ENCODE measurements at places on chromosomes 12 and 14.

GRCh38 chr12:53699678-53700025 lies 23.8 kb upstream of the ATP5MC2 start:
- no peak for DNase-seq

- no peak for DNase-seq
These were observed 32.8 kb upstream of the LUM start for GRCh38 chr12:91144053-91144452.

GRCh38 chr12:101200824-101201223 lies 9.2 kb downstream of the SLC5A8 start:
- no peak for DNase-seq

DNA sequence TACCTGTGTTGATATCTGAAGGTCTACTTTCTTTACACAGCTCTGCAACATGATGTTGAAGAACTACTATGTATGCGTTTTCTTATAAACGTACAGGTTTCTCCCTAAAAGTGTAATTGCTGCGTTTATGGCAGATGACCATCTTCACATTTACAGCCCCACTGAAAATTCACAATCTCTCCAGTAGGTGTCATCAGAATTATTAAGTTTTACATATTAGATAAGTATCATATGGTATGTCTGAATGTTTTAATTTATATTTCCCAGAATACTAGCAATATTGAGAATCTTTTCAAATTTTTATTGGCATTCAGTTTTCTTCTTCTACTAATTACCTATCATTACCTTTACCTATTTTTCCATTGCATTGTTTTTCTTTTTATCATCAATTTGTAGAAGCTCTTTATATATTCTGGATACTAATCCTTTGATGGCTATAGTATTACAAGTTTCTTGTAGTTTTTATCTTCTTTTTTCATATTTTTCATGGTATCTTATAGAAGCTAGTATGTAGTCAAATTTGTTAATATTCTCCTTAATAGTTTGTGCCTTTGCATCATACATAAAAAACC lies 123.5 kb downstream of the CAPZA3 start:
- no peak for DNase-seq

DNA sequence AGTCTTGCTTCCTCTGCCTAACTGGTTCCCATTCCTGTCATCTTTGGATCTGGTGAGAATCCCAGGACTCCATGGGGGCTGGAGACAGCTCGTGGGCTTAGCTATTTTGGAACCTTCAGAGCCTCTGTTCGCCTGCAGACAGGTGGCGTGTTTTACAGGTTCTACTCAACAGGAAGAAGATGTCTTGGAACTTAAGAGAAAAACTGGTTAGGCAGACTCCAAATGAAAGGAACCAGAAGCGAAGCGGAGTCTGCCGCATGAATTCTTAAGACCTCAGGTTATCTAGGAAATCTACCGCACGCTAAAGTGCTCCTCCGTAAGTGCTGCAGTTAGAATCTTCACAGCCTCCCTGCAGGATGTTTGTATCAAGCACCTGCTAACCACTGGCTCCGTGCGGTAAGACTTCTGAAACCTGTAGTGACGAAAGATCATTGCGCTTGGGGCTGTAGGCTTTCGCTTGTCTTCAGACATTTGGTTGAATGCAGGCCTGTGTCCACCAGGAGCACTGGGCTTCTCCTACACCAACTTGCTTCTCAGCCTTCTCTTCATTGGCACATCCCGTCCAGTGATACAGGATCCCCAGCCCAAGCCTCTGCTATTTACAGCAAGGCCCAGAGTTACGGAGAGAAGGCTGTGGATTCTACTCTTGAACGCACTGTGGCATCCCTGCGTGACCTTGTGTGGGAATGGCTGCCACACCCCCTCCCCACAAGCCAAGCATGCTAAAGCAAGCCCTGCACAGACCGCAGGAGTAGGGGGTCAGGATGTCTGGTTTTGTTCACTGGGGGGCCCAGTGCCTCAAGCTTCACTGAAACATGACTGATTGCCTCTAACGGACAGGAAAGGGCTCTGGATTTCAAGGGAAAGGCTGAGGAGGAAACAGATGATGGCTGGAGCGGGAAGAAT lies 35.0 kb downstream of the ACADS start:
- DNase-seq, result no peak

DNA sequence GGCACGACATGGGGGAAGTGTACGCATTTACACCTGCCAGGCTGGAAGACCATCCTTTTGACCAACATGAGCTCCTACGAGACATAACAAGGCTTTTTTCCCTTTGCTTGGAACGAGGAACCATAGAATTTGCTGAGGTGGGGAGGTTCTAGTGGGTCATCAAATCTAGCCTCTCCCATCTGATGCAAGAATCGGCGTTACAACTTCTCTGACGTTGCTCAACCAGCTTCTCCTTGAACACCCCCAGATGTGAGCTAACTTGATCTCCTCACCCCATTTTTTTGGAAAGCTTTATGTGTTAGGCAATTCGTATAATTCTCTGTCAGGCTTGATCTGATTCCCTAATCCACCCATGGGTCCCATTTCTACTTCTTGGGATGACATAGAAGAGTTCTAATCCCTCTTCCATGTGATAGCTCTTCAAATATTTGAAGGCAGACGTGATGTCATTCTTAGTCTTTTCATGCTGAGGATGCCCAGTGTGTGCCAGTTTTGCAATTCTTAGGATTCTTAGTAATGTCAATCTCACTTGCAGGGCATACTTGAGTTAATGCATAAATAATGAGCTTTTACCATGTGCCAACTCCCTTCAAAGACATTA lies 163.6 kb upstream of the PARP11 start:
- DNase-seq, result no peak

DNA sequence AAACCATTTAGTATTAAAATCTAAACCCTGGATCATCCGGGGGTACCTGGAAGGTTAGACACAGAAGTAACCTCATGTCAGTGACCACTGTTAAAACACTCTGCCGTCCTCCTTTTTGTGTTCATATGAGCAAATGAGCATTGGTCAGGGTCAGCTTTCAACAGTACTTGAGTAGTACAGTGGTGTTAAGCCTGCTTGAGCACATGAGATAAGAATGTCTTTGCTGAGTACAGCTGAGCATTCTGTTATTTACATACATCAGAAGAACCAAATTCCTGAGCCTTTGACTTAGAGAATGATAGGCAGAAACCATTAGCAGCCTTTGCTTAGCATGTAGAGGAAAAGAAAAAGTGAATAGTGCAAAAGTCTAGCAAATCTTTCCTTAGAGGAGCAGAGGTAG lies 38.6 kb upstream of the LRTM2 start:
- DNase-seq, result no peak

- no peak for DNase-seq
These were observed 360.9 kb downstream of the RPL10L start for GRCh38 chr14:46290706-46291105.

GRCh38 chr12:104588921-104589590 lies 132.3 kb downstream of the CHST11 start:
- DNase-seq, result no peak

DNA sequence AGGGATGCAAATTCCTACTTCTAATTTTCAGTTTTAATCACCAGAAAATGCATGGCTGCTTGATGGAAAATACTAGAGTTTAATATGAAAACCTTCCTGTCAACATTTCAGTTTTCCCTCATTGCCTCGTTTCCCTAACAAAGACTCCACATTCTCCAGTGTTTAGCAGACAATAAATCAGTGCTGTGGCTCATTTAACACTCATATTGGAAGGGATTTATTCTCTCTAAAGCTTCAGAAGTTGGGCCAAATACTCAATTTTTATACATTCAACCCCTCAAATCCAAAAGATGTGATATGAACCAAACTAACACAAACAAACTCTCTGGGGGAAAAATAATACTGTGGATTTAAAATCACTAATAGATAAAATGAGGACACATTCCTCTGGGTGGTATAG lies 482.5 kb downstream of the FLRT2 start:
- DNase-seq, result no peak

DNA sequence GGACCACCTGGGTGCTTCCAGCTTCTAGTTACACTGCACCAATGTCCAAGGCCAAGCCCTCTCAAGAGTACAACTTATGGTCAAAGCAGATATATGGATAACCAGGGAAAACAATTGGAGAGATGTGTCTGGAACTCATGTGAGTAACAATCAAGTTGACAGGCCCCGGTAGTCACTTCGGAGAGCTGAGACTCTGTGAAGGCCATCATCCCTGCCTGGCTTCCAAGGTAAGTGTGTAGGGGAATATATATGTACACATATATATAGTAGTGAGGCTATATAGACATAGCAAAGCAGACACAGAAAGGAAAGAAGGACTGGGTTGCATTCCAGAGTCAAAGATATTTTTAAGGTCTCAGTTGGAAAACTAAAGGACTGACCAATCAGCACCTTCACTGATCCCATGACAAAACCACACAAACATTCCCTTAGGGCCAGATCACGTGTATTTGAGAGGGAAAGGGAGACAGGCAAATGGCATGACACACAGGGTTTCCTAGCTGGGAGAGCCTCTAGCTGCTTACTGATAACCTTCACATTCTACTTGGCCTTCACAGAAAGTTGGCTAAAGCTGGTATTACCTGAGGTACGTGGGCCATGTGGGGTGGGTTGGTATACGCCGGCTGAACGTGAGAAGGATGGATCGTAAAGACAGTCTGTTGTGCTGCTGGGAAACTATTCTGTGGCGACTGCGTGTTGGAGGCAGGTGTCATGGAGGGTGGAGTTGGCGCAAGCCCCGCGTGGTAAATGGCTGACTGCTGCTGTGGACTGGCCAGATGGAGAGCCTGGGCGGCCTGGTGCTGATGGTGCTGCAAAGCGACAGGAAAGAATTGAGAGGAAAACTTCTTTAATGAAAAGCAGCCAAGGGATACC lies 50.0 kb downstream of the SH2B3 start:
- DNase-seq, result no peak

GRCh38 chr12:113826805-113827538 lies 139.2 kb downstream of the RBM19 start:
- no peak for DNase-seq

DNA sequence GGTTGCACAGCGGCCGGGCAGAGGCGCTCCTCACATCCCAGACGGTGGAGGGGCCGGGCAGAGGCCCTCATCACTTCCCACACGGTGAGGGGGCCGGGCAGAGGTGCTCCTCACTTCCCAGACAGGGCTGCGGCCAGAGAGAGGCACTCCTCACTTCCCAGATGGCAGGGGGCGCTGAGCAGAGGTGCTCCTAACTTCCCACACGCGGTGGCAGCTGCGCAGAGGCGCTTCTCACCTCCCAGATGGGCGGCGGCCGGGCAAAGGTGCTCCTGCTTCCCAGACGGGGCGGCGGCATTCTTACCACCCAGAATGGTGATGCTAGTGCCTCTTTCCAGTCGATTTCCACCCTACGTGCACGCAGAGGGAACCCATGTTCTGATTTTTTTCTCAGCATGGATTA lies 304.4 kb downstream of the RGS6 start:
- DNase-seq, result no peak

DNA sequence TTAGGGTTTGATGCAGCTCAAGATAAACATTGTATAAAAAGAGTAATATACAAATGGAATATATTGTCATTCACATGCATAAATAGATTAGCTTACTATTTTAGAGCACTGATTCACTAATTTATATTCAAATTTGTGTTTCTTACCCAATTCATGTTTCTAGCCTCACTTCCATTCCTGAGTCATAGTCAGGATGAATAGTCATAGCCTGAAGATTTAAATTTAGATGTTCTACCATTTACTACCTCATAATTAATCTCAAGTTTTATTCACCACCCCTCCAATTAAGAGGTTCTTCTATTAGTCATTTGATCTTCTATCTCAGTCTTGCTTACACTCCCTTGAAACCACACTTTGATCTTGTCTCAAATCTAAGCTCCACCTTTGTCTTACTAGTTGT lies 38.7 kb downstream of the ANO4 start:
- DNase-seq, result no peak

DNA sequence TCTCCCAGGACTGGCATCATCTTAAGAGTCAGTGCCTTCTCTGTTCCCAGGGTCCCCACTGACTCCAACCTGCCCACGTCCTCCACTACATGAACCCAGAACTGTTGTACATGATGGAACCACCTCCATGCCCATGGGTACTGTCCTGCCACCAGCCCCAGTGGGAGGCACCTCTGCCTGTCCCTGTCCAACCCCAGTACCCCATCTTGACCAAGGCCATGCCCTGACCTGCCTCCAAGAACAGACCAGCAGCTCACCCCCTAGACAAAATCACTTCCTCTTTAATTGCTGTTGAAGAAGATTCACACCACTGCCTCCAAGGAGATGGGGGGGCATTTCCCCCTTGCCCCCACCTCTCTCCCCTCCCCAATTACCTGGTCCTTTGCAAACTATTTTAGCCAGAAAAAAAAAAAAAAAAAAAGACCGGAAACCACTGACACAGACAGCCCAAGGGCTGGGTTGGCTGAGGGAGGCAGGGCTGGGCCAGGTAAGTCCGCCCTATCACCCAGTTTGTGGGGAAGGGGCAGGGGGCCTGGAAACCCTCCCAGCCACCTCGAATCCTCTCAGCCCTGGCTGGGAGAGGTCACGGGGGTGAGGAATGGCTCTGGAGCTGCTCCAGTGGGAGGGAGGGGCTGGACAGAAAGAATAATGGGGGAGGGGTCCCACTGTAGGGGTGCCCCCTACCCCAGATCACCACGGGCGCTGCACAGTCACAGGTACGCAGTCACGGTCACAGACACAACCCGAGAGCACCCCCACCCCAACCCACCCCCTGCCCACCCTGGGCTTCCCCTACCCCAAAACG lies 13.4 kb downstream of the AGAP2 start:
- no peak for DNase-seq

DNA sequence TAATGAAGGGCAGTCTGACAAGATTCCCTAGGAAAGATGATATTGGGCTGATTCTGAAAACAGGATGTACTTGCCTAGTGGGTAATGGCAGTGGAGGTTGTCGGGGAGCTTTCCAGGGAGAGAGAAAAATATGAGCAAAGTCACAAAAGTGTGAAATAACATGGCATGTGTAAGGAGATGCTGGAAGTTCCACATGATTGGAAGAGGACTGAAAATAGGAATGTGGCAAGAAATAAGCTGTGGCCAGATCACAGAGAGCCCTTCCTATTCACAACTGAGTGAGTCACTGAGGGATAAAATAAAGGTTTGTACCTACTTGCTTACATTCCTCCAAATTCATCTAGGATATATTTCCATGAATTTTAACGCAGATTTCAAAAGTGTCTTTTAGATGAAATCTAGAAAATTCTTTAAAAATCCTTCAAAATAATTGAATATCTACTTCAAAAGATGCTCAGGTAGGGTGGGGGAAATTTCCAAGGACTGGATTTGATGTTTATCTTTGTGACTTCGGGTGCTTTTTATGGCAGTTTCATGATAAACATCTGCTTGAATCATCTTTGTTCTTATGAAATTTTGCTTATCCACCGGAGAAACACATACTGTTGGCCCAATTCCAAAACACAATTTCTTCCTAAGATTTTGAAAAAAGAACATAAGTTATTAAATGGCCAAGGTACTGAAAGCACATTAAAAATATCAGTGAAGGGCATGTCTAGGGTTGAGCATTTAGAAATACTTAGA lies 36.3 kb upstream of the SLC2A13 start:
- no peak for DNase-seq

DNA sequence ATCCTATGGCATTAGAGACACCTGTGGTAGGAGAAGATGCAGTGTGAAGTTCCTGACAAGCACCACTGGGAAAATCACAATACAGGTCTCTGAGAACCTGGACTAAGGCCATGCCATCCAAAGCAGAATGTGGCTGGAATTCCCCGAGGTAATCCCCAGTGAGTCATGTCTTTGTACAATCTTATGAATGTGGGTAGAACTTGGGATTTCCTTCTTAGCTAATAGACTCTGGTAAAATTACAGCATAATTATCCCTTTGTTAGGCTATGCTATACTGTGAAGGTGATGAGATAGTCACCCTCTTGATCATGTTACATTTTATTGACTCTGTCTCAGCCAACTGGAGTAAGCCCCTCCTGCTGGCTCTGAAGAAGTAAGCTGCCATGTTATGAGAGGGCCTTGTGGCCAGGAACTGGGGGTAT lies 224.3 kb upstream of the DCN start:
- DNase-seq, result no peak

Data from activated CD8-positive, alpha-beta memory T cell treated with anti-CD3 and anti-CD28 coated beads for 1 hour (primary cell).